Islet precursor cell (in vitro differentiated cells): ENCODE measurements at places on chromosomes 3 and 15.

- no peak for DNase-seq
These were observed 3.1 kb downstream of the PRRT3 start for GRCh38 chr3:9949115-9949514.

DNA sequence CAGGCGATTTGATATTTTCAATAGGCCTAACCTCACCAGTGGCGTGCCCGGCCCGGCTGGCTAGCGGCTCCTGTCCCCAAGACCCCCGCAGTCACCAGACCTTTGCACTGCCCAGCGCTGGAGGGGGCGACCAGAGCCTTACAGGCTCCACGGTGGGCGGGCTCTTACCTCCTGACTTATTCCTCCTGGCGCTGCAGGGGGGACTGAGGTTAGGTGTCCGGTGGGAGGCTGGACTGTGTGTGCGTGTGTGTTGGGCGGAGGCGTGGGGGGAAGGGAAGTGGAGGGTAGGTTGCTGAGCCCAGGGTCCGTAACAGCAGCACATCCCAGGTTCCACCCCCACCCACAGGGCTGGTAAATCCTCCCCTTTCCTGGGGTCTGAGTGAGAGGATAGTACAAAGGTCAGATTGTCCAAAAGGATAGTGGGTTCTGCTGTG, 27.5 kb upstream of the THRB start:
- DNase-seq: peak; percentile 77

DNA sequence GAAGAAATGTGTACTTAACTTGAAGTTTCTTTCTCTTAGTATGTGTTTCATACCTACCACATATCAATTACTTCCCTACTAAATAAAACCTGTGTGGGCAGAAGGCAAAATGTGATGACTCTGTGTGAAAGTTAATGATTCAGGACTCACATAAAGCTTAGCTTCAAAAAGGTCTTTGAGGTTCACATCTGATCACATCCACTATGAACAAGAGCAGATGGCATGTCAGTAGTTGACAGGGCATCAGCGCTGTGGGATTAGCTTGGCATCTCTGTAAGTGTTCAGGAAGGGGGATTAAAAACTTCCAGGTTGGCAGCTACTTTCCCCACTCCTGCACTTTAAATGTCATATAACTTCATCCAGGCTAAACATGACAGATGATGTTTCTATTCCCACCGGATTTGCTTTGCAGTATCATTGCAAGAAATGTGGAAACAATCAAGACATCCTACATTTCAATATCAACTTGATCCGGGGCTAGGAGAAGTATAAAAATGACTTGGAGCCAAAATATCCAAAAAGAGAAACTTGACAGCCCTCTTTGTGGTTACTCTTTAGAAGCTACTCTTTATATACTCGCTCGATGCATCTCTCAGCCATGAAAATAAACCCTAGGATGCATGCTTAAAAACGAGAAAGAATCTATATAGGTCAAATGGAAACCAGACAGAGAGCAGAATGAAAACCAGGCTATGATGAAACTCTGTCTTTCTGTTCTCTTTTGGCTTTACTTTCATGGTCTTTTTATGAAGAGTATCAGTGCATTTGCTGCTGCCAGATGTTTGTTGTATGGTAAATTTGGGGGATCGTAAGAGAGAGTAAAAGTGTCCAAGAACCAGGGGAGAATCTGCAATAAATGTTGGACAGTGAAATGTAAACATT, 273.1 kb upstream of the ALCAM start:
- no peak for DNase-seq

DNA sequence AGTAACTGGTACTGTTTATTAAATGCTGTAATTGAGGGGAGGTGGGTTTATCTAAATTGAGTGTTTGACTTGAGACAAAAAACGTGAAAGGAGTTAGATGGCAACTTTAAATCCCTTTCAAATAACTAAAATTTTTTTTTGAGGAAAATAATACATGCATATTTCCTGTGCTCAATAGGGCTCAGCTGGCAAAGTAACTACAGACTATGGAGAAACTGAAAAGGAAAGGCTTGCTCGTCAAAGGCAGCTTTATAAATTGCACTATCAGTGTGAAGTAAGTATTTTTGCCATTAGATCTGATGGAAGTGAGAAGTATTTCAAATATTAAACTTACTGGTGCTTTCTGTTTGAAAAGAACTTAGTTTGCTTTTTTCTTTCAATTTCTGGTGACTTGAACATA, 72.2 kb downstream of the DZIP3 start:
- no peak for DNase-seq

- DNase-seq: no peak
These were observed 61.1 kb upstream of the GPD1L start for GRCh38 chr3:32045091-32045915.

- DNase-seq: no peak
These were observed 25.5 kb upstream of the APOD start for GRCh38 chr3:195609229-195609628.

GRCh38 chr3:180829409-180830405, 82.8 kb upstream of the FXR1 start:
- peak; percentile 44 for DNase-seq

GRCh38 chr15:30924353-30924752, 20.6 kb downstream of the FAN1 start:
- DNase-seq: no peak

- no peak for DNase-seq
These were observed 693.0 kb downstream of the NR2F2 start for GRCh38 chr15:97023488-97023844.

GRCh38 chr3:15405448-15406050, 21.8 kb downstream of the METTL6 start:
- no peak for DNase-seq

GRCh38 chr15:39131609-39132008, 449.3 kb upstream of the THBS1 start:
- DNase-seq: no peak

DNA sequence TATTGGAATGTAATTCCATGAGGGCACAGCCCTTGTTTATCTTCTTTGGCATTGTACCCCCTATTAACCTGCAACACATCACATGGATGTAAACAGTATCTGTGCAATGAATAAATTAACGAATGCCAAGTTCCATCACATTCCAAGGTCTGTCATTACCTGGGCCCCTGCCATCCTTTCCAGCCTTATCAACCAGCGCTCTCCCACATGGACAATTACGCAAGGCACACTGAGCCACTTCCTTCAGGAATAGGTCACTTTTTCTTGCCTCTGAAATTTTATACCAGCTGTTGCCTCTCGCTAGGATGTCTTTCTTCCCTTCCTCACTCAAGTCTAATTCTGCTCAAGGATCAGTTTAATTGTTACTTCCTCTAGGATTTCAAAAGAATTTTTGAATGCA, 1051.8 kb upstream of the CFAP20DC start:
- DNase-seq: no peak

- DNase-seq: no peak
These were observed 51.8 kb upstream of the SSR3 start for GRCh38 chr3:156606729-156607128.

- DNase-seq: no peak
These were observed 450.0 kb upstream of the KCNMB2 start for GRCh38 chr3:178086144-178086825.

GRCh38 chr3:193851428-193851847, 258.4 kb downstream of the OPA1 start:
- peak; percentile 87 for DNase-seq

- peak; percentile 100 for DNase-seq
These were observed 4.5 kb upstream of the SEMA3B start for GRCh38 chr3:50264383-50264963.

- peak; percentile 68 for DNase-seq
These were observed 33.5 kb upstream of the PTPN23 start for GRCh38 chr3:47347217-47347801.
